ENCODE measurements at places on chromosomes 11 and 22.
A peak's percentile ranks its signal among the peaks of the same experiment; 100 is the strongest.

DNA sequence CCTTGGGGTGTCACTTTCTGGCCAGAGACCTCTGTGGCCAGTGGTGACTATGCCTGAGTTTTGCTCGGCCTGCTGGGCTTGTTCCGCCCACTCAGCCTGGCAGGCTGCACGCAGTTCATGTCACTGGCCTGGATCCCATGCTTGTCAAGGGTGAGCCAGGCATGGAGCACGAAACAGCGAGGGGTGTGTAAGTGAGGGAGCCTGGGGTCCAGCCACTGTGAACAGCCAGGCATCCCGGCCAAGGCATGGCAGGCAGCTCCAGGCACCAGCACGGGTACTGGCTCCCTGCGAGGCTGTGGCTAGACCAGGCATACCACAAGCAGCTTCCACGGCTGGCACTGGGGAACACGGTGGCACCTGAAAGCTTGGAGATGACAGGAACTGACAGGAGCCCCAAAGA is 214.3 kb downstream of the LRRC4C start:
- peak; percentile 67 for DNase-seq

GRCh38 chr11:11982975-11983374 is 25.5 kb downstream of the DKK3 start:
- DNase-seq: no peak

DNA sequence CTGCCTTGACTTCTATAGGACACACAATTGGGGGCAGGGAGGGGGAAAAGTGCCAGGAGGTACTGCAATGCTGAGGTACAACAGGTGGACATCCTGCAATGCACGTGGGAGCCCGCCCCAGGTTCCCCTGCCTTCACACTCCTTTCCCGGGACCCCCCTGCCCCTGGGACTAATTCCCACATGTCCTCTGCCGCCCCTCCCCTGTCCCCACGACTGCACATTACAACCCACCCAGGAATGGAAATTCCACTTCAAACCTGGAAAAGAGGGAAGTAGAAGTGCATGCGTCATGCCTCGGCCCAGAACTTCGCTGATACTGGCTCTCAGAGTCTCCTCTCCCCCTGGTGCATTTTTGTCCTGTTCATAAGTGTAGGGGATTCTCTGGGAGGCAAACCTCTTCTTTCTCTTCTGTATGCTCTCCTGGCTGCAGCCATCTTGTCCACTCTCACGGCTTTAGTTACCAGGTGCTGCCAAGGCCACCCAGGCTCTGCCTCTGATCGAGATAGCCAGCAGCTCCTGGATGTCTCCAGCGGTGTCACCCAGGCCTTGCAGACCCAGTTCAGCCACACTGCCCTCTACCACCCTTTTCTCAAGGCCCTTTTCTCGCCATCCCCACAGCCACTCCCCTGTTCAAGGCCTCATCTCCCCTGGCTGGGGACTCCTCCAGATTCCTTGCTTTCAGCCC is 43.7 kb downstream of the GDPD5 start:
- no peak for DNase-seq

DNA sequence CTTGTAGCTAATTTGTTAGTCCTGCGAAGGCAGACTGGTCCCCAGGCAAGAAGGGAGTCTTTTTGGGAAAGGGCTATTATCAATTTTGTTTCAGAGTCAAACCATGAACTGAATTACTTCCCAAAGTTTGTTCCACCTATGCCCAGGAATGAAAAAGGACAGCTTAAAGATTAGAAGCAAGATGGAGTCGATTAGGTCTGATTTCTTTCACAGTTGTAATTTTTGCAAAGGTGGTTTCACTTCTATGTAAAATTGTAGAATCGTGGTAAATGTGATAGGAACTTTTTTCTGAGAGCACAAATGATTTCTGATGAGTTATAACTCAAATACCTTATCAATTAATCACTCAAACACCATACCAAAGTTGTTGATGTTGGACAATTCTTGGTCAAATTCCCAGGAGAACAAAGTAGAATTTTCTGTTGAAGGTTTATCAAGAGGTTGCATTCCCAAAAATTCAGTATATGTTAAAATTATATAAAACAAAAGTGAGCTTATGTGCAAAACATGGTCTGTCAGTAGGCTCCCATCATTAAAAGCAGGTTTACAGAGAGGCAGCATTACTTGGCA is 2.9 kb upstream of the CTSC start:
- no peak for DNase-seq

DNA sequence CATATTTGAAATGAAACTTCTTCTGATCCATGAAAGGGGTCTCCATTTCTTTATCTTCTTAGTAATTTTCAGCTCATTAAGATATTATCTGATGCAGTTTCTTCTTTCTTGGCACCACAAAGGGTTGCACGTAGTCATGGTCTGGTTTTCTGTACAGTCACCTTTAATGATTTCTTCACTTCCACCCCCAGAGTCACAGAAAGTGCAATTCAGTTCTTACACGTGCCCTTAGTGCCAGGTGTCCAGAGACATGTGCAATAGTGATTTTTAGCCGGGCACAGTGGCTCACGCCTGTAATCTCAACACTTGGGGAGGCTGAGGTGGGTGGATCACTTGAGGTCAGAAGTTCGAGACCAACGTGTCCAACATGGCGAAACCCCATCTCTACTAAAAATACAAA is 202.8 kb upstream of the MTNR1B start:
- no peak for DNase-seq

DNA sequence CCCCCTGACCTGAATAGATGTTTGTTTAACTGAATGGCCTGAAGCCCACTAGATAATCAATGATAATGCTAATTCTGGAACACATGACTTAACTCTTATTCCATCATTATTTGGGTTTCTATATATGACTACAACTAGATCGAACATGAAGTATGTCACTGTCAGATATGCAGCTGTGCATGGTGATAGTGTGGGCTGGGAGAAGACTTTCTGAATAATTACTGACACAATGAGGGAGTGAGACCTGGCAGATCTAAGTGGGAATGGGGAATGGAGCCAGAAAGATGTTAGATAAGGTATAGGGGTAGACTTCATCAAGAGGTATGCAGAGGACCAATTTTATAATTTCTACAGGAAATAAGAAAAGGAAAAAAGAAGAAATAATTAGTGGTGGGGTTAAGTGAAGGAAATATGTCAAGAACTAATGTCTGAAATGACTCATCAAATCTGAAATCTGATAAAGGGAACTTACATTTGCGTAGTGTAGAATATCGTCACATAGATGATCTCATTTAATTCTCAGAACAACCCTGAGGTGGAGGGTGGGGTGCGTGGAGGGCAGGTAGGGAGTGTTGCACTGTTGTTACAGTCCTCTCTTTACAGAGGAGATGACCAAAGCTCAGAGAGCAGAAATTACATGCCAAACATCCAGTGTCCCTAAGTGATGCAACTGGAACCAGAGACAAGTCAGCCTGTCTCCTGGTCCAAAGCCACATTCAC is 68.2 kb upstream of the EED start:
- DNase-seq: no peak

DNA sequence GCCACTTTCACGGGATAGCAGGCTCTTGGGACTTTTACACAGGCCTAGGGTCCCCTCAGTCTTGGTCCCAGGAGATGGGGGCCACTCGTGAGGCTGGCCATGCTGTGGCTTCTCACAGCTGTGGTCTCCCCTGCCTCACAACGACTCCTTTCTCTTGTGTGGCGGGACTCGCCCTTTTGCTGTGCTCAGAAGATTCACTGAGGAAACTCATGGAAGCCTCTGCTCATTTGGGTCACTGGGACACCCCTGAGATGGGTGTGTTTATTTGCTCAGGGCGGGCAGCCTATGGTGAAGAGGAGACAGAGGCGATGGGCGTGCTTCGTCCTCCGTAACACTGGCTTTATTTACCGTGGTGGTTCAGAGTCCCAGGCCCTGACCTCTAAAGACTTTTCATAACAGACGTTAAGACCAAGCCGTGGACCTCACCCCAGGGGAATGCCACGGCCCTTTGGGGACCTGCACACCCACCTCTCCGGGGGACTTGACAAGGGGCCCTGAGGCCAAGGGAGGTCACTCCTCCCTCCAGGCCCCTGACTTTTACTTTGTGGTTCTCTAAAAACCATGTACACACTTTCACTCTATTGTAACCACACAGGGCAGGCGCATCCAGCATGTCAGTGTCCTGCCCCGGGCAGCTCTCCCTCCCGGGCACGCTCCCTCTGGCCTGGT is 15.5 kb downstream of the TEF start:
- no peak for DNase-seq

DNA sequence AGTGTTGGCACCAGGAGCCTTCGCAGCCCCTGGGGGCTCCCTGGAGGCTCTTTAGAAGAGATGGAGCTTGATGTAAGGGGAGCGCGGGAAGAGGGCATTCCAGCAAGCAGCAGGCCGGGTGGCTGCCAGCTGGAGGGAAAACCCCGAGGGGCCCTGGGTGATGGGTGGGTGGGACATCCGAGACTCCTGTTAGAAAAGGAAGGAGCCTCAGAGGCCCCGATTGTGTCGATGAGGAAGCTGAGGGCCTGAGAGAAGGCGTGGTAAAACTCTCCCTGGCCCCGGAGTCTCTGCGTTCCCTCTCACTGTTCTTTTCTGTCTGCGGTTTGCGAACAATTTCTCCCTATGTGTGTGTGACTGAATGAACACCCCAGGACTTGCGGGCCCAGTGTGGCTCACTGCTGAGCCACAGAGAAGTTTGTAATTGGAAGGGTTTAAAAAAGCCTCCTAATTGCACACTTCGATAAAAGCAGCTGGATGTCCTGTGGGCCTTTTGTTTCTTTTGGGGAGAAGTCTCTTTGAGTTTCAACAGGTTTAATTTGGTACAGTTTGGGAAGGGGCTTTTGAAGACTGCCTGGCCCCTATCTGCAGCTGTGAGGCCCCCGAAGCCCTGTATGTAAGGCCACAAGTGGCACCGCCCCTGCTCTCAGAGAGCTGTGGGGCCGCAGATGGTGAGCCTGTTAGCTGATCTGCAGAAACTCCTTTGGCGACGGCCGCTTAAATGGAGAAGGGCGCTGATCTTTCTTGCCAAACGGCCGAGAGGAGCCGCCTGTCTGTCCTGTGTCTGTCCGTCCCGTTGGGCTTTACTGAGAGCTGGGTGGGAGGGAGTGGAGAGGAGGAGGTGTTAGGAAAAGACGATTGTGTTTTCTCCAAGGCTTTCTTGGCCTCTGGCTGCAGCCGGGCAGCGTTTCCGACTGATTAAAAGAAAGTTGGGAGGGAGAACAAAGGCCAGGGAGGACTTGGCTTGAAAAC is 2.0 kb downstream of the FBLN1 start:
- DNase-seq: peak; percentile 87

GRCh38 chr11:36210529-36210928 is 78.7 kb downstream of the COMMD9 start:
- DNase-seq: no peak

- DNase-seq: peak; percentile 90
Observed at GRCh38 chr22:40637183-40638150, 948 bp upstream of the MRTFA start.

DNA sequence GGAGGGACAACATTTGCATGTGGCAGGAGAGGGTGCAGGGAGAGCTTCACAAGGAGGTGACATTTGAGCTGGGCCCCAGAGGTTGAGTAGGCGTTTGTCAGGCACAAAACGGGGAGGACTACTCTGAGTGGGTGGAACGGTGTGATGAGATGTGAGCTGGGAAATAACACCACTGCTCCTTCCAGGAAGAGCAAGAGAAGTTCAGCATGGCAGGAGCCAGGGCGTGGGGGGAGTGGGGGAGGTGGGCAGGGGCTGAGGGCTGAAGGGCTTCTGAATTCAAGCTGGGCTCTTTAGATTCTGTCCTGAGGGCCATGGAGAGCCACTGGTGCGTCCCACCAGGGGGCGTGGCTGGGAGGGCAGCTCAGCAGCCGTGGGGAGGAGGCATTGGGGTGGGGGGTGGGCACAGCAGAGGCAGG is 54.2 kb downstream of the OTOG start:
- DNase-seq: no peak

- DNase-seq: no peak
Observed at GRCh38 chr11:121895919-121896318, 220.1 kb downstream of the BLID start.

- DNase-seq: no peak
Observed at GRCh38 chr11:10307022-10307399, 2.1 kb downstream of the ADM start.

- no peak for DNase-seq
Observed at GRCh38 chr11:95729462-95729861, 60.1 kb downstream of the FAM76B start.

DNA sequence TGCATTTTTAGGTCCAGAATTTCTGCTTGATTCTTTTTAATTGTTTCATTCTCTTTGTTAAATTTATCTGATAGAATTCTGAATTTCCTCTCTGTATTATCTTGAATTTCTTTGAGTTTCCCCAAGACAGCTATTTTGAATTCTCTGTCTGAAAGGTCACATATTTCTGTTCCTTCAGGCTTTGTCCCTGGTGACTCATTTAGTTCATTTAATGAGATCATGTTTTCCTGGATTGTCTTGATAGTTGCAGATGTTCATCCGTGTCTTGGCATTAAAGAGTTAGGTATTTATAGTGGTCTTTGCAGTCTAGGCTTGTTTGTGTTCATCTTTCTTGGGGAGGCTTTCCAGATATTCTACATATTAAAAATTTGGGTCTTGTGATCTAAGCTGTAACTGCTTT is 694.8 kb upstream of the CCDC179 start:
- no peak for DNase-seq

GRCh38 chr11:42823546-42823945 is 488.2 kb upstream of the API5 start:
- DNase-seq: no peak

DNA sequence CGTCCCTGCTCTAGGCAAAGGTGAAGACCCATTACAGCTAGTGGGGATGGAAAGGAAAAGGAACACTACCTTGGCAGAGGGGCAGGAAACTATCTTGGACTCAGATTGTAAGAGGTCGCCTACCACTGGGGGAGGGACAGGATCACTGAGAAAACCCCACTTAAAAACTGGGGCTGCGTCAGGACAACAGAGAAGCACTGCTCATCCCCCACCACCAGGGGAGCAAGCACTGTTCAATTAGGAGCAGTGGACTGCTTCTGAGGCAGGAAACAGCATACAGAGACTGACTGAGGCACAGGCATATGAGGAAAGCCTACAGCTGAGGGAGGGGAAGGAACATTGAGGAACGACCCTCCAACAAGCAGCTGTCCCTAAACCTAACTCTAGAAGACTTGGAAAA is 20.8 kb upstream of the DLAT start:
- DNase-seq: no peak

DNA sequence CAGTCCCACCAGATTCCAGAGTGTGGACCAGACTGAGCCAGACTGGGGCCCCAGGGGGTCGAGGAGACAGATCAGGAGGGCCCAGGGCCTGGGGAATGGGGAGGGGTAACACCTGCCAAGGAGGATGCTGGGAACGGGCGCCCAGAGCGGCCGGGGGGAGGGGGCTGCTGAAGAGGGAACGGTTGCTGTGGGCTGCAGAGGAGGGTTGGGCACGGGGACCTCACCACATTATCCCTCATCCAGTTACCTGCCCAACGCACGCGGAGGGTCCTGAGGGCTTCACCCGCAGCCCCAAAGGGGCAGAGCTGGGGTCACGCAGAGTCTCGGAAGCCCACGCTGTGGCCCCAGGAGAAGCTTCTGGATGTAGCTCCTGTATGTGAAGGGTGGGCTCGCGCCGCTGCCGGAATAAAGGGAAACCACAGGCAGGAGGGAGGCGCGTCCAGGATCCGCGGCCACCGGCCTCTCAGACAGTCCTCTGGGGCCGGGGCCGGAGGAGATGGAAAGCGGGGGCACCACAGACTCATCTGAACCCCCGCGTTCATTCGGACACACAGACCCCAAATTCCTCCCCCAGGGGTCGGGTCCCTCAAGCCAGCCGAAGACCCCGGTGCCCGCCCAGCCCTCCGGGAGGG is 866 bp upstream of the SELENOO start:
- DNase-seq: no peak

Data from posterior vena cava (tissue), 2 donors.